NCI-H2029 (cell line): ENCODE measurements at places on chromosomes 7 and 10.

DNA sequence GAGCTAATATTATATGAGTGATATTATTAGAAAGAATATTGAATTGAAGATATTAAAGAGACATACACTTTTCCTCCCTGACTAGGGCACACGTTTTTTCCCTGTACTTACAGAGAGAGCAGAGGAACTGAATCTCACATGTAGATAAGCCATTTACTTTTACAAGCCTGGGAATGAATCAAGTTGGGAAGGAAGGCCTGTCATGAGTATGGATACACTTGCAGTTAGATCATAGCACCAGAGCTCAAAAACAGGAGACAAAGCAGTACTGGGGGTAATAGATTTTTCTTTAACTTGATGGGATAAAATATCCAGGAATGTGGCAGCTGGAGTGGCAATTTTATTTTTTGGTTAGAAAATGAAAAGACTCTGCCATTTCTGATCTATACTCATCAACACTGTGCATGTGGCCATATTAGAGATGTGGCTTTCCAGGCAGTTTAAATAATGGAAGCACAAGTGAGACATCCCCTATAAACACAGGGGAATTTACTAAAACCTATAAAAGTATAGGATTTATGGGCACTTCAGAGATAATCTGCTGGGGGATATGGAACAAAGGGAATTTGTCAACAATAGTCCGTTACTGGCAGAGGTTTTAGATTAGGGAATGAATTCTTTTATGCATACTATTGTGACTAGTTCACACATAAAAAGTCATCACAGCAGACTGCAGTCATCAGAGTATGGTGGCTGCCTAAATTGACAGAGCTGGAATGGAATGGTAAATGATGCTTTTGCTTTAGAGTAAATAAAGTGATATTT, 657.7 kb upstream of the MBL2 start:
- DNase-seq: no peak

- no peak for DNase-seq
Measured at GRCh38 chr7:70237831-70238575, 639.7 kb downstream of the AUTS2 start.

GRCh38 chr7:99268577-99268908, 4.1 kb upstream of the MYH16 start:
- no peak for DNase-seq

- no peak for DNase-seq
Measured at GRCh38 chr10:86260564-86260963, 106.0 kb downstream of the GRID1 start.

DNA sequence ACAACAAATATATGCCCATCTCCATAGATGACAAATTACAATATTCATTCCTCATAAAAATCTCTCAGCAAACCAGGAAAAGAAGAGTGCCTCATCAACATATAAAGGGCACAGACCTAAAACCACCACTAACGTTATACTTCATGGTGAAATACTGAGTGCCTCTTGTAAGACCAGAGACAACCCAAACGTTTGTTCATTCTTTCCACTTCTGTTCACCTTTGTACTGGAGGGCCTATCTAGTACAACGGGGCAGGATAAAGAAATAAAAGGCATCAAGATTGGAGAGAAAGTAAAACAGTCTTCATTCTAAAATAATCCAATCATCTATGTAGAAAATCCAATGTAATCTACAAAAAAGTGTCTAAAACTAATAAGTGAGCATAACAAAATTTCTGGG, 79.1 kb downstream of the LARP4B start:
- no peak for DNase-seq

DNA sequence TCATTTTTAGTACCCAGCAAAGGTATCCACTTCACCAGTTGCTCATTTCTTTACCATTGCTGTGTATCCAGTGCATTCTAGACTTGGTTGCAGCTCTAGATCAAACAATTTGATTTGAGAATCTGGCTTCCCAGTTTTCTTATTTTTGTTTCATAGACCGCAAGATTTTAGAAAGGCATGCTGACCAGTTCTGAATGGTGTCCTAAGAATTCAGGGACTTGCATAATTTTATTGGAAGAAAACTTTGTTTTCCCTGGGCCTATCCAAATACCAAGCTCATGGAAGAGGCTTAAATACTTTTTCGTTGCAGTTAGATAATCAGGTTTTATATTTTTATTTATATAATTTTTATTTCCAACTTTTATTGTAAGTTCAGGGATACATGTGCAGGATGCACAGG, 58.3 kb downstream of the BICC1 start:
- no peak for DNase-seq

DNA sequence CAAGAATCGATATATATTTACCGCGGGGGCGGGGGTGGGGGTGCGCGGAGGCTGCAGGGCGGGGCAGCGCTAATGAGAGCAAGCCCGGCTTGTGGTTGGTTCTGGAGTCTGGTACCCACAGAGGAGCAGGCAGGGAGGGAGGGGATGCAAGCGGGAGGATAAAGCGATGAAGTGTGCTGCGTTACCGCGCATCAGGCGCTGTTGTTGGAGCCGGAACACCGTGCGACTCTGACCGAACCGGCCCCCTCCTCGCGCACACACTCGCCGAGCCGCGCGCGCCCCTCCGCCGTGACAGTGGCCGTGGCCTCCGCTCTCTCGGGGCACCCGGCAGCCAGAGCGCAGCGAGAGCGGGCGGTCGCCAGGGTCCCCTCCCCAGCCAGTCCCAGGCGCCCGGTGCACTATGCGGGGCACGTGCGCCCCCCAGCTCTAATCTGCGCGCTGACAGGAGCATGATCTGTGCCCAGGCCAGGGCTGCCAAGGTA, at the start of gene HECW1:
Gene HECW1, plus strand, starts transcription at position 189 of the 482 bp plus-strand sequence. CDS start 131,259 bp downstream, outside the sequence.
- DNase-seq: no peak

DNA sequence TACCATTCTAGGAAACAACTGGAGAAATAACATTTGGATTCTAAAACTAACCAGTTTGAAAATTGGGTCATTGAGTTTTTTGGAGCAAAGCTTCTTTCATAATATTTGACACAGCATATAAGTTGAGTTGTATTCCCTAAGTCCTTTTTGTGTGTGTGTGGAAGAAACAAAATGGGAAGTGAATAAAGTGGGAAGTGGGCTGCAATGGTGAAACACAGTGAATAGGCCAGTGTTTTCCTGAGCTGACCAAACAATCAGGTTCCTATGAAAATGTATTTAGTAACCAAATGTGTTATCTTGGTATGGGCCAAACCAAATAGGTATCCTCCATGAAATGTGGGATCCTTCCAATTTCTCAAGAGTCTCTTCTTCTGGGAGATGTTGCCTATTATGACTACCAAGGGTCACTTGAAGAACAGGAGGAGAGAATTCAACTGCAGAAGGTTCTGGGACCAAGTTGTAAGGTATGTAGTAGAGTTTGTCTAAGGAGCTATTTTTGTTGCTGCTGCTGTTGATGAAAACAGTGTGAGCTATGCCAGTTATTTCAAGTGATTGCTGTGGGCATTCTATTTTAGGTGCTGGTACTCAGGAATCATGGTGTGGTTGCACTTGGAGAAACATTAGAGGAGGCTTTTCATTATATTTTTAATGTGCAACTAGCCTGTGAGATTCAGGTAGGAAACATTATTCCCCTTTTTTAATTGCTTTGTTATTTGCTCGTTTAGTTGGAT, 88.3 kb upstream of the MXI1 start:
- no peak for DNase-seq

DNA sequence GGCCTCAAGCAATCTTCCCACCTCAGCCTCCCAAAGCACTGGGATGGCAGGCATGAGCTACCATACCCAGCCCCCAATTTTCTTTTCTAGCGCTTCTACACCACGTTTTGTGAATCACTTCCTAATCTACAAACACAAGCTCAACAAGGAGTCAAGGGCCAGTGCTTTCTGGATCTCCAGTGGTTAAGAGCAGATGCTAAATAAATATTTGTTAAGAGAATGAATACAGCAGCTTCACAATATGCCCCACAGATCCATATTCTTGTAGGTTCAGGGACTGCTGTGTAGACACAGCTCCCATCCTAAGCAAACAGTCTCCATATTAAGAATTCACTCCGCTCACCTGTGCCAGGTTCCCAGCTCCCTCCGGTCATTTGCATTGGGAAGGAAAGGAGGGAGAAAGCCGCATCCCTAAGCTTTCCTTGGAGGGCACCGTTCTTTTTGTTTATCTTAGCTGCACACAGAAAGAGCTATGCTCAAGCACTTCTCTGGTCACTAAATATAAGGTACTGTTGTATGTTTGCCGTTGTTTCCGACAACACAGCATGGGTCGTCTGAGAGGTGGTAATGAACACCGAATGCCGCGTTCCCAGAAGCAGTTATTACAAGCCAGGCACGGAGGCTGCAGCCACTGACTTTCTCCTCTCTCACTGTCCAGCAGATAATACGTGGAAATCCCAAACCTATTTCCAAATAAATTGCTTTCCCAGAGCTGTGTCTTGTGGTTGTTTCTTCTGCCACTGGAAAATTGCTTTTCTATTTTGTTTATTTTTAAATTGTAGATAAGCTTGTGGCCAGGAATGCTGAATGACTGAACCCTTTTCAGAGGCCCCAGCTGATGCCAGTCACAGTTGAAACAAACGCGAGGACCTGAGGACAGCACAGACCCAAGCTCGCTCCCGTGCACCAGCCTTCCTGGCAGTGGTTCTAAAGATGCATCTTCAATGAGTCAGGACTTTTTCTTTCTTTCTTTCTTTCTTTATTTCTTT, 217.1 kb downstream of the PRPF18 start:
- DNase-seq: peak; percentile 75

GRCh38 chr7:128892521-128893250, 17.8 kb downstream of the KCP start:
- no peak for DNase-seq

DNA sequence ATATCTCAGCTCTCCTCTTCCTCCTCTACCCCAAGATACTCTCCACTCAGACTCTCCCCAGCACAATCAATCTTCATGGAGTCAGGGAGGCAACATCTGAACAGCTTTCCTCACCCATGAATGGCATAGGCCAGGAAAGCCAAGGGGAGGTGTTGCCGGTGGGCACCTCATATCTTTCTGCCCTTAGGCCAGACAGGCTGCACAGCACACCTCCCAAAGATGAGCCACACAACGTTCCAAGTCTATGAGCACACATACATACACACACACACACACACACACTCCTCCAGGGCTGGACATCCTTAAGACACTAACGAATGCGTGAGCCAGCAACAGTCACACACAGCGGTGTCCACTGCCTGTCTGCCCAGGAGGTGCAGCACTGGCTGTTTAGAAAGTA, 17.7 kb downstream of the COBL start:
- no peak for DNase-seq

- no peak for DNase-seq
Measured at GRCh38 chr7:94787285-94787684, 120.1 kb upstream of the PPP1R9A start.

- DNase-seq: no peak
Measured at GRCh38 chr10:118309911-118310310, 32.2 kb downstream of the FAM204A start.

DNA sequence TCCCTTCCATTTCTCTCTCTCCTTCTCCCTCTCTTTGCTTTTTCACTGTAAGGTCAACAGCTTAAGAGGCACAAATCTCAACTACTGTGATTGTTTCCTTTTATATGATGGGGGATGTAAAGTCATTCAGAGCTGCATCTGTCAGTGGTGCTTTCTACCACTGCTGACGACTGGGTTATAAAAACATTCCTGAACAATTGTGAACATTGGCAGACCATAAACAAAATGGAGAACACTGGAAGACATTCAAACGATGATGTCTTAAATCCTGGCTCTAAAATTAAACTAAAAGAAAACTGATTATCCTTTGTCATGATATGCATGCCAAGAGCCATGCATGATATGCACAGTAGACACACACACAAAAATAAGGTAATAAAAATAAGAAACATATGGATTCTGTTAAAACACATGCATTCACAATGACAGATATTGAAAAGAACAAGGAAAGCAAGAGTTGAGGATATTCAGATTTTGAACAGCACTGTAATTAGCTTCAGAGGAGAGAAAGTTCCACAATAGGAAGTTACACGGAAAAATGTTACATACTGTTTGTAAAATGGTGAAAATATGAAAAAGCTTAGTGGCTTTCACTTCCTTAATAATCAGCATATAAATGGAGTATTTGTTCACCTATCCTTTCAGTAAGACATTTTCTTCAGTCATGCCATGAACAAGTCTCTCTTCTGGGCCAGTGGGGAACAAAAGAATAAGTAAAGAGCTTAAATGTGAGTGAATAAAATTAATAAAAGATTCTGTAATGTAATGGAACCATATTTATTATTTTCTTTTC, 89.2 kb downstream of the RNLS start:
- DNase-seq: no peak

- DNase-seq: peak; percentile 69
Measured at GRCh38 chr10:63703113-63703670, 182.0 kb downstream of the REEP3 start.

DNA sequence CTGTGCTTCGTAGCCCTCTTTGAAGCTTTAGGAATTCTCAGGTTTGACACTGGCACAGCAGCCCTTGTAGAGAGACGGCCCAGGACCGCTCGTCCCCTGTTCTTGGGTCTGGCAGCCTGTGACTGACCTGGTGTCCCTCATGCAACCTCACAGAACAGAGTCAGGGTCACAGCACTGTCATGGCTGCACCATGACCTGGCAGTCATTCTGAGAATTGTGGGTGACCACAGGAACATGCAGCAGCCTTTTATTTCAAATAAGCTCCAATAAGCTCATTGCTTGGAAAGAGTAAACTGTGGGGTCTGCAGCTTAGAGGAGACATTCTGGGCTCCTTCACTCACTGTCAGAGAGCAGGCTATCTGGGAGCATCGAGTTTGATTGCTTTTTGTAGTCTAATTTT, 42.5 kb downstream of the MYO1G start:
- no peak for DNase-seq

DNA sequence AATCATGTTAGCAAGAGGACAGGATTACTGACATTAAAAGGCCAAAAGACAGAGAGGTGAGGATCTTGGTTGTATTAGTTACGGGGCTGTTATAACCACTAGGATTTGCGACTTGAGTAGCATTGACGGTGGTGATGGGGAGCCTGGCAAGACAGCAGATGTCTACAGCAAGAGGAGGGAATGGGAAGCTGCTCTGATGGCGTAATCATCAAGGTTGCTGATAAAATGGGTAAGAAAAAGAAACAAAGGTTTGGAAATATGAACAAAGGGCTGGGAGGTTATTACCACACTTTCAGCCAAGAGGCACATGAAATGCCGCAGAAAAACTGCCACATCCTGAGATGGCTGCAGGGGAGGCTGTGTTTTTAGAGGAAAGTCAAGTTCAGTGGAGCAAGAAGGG, 33.9 kb downstream of the TMEM229A start:
- no peak for DNase-seq

DNA sequence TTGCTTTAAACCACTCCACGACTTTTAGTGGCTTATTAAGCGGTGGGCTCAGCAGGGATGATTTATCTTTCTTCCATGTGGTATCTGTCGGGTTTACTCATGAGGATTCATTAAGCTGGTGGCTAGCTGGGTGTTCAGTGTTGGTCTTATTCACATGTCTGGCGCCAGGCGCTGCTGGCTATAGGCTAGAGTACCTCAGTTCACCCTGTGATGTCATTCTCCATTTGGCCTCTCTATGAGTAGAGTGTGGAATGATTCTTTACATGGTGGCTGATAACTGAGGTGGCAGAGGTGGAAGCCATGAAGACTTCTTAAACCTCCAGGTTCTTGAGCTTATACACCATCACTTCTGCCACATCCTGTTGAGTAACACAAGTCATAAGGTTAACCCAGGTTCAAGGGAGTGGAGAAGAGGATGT, 115.4 kb downstream of the MLLT10 start:
- no peak for DNase-seq
